ENCODE measurements at places on chromosomes 11 and 22.
A peak's percentile ranks its signal among the peaks of the same experiment; 100 is the strongest.

DNA sequence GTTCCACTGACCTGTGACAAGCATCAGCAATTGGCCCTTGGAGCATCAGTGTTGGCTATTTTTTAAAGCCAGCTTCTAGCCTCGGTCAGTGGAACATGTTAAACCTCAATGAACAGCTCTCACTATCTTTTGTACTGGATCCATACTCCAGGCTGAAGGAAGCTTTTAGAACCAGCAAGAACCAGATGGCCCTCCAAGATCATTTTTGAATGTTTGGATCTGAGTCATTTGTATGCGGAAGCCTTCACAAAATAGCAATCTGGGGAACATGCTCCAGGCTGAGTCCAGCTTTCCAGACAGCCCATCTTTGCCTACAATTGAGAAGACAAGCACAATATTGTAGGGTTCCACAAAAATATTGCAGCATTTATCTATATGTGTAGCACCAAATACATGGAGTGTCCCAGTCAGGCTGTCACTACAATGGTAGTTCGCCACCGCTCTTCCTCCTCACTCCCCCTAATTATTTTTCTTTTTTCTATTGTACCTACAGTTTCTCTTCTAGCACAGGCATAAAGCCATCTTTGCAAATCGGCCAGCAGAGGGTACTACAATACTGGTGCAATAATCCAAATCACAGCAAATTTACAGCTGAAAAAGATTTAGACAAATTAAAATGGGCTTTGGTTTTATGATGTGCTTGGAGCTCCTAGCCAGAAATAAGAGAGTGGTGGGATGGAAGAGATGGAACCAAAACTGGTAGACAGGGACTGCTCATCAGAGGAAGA is 177.4 kb upstream of the BLID start:
- DNase-seq: peak; percentile 51

- DNase-seq: no peak
Observed at GRCh38 chr11:15453211-15453765, 338.6 kb downstream of the INSC start.

DNA sequence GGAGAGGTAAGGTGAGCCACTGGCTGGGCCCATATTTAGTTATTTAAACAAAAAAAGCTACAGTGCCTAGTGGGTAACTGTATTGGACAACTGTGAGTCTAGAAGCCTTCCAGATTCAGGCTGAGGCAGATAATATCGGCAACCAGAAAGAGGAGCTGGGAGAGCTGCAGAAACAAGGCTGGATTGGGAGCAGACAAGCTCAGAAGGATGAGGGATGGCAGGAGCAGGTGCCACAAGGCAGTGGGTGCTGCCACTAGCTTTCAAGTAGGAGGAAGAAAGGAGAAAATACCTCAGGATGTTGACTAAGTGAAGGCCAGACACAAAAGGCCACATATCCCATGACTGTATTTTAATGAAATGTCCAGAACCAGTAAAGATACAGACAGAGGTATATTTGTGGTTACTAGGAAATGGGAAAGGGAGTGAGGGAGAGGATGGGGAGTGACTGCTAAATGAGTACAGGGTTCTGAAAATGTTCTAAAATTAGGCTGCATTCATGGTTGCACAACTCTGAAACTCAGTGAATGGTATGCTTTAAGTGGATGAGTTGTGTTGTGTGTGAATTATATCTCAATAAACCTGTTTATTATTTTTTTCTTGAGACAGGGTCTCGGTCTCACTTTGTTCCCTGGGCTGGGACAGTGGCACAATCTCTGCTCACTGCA is 11.8 kb upstream of the RAPSN start:
- no peak for DNase-seq

DNA sequence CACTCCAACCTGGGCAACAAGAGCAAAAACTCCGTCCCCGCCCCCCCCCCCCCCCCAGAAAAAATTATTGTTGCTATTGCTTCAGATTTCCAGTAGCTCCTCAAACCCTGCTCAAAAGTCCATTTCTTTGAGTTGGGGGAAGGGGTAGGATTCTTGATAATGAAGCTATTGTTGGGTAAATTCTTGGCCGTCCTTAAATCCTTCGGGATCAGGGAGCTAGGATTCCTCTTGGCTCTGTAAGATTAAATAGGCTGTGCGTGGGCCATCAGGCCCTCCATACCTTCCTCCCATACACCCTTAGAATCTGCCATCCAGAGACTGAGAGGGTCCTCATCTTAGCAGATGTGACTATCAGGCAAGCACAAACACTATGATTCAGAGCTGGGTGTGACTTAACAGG is 16.4 kb downstream of the YWHAH start:
- no peak for DNase-seq

GRCh38 chr11:7573558-7574296 is 59.9 kb downstream of the PPFIBP2 start:
- DNase-seq: no peak

GRCh38 chr11:46611526-46612304 is 5.3 kb downstream of the HARBI1 start:
- DNase-seq: no peak

- peak; percentile 51 for DNase-seq
Observed at GRCh38 chr11:120229451-120230424, 10.2 kb upstream of the POU2F3 start.

- DNase-seq: no peak
Observed at GRCh38 chr11:96331699-96332116, 11.3 kb downstream of the MAML2 start.

DNA sequence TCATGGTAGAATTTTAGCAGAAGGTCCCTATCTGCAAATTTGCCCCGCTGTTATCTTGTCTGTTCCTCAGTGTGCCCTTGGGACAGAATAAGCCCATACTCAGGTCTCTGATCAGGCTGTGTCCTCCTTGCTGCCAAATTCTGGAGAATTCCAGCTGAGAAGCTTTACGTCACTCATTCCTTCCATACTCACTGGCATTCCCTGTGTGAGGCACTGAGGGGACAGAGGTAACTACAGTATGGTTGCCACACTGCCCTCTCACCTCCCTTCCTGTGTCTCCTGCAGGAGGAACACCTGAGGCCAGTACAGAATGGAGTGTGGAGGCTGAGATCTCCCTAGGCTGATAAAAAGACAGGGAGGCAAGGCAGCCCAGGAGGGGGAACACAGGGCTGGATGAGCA is 31.5 kb downstream of the SHISA8 start:
- DNase-seq: no peak
